Posterior vena cava (tissue), 2 donors: ENCODE measurements at places on chromosomes 12 and 14. TPM values are rescaled to one million over a fixed set of nuclear protein-coding genes. Genes with fewer than 3 reads are reported as not detected.

The MARK3 gene
- 65.7 TPM for total RNA-seq

The FAR2 gene
- 9.6 TPM for total RNA-seq

The CHFR gene
- total RNA-seq = 38.5 TPM

The KRT2 gene
- total RNA-seq = not detected

The PRH2 gene
- total RNA-seq = not detected

The FLVCR2 gene
- 7.9 TPM for total RNA-seq

The KCNJ8 gene
- total RNA-seq = 32.0 TPM

The HHIPL1 gene
- total RNA-seq = 11.6 TPM

The TSPAN8 gene
- 10.8 TPM for total RNA-seq

The EFS gene
- total RNA-seq = 20.2 TPM

The NFATC4 gene
- total RNA-seq = 87.2 TPM

The OTOGL gene
- 0.24 TPM for total RNA-seq

The PGF gene
- total RNA-seq = 7.7 TPM

The C1R gene
- total RNA-seq = 1,686 TPM

The TAOK3 gene
- total RNA-seq = 31.8 TPM

The DIO3 gene
- total RNA-seq = 6.2 TPM

The SIX6 gene
- not detected for total RNA-seq

The USP44 gene
- total RNA-seq = 1.3 TPM

The MYRFL gene
- 0.23 TPM for total RNA-seq

The PPP2R5C gene
- 135 TPM for total RNA-seq

The PYGL gene
- 52.0 TPM for total RNA-seq

GRCh38 chr12:54213079-54213478 is 24.3 kb upstream of the SMUG1 start:
- DNase-seq = peak; percentile 14

DNA sequence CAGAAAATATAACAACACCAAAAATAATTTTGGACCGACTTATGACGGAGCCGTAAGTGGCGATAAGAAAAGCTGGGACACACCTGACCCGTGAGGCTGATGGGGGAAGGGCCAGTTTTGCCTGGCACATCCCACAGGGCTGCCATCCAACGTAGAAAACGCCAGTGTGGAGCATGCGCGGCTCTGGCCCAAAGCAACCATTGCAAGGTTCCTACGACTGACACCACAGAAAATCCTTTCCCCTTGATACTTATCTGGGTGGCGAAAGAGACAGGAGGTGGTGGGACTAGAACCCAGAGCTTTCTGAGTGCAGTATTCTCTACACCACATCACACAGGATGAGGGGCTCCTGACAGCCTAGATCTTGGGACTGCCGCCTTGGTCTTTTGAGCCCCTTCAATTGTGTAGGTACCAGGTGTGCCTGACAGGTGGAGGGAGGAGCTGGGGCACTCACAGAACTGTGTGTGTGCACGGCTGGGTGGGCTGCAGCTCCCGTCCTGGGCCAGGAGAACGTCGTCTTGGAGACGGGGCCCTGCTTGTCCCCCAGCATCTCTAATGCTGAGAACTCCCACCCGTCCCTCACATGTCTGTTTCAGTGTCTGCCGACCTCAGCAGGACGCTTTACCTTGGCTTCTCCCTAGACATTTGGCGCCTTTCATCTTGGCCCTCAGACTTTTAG is 17.4 kb upstream of the CACNA2D4 start:
- DNase-seq = no peak

DNA sequence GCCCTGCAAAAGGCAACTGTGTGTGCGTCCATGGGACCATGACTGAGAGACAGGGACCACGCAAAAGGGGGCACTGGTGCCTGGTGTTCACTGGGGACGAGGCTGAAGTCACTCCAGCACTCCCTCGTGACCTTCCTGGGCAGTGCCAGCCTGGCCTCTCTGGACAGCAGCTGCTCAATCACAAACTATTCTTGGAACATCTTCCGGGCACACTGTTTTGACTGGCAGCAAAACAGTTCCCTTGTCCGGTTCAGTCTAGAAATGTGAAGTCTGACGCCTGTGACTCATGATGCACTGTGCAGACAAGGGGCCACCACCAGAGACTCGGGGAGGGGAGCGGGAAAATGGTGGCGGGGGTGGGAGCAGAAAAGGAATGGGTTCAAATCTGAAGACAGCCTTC is 20.8 kb downstream of the SNRNP35 start:
- DNase-seq = no peak

GRCh38 chr12:52044292-52044983 is 6.8 kb upstream of the NR4A1 start:
- DNase-seq = peak; percentile 96

GRCh38 chr14:24093901-24094840 is at the start of gene PCK2:
TSS of gene PCK2 (plus strand) at chr14:24094311. CDS start at chr14:24094406, 95 bp downstream.
- DNase-seq = peak; percentile 98

GRCh38 chr14:83379436-83379835 is 1845.8 kb upstream of the SEL1L start:
- DNase-seq = no peak

DNA sequence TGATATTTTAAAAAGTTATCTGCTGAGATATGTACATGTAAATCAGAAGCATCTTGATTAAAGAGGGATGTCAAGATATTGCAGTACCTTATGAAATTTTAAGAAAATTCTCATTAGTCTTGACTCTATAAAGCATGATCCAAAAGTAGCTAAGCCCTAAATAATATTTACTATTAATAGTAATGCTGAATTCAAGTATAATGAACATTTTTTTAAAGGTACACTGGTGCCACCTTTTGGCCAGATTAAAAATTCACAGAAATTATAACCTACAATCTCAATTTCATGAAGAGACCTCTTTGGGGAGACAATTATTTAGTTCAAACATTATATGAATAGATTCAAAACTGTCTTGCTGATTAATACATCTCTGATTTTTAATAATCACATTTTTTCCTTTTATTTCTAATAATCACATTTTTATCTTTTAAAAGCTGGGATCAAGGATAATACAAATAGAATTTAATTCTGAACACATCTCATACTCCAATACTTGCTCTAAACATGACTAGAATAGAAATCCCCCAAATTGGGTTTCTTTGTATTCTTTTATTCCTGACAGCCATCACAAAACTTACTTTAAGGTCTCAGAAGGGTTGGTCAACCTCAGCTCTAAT is 13.4 kb downstream of the AKAP5 start:
- no peak for DNase-seq

DNA sequence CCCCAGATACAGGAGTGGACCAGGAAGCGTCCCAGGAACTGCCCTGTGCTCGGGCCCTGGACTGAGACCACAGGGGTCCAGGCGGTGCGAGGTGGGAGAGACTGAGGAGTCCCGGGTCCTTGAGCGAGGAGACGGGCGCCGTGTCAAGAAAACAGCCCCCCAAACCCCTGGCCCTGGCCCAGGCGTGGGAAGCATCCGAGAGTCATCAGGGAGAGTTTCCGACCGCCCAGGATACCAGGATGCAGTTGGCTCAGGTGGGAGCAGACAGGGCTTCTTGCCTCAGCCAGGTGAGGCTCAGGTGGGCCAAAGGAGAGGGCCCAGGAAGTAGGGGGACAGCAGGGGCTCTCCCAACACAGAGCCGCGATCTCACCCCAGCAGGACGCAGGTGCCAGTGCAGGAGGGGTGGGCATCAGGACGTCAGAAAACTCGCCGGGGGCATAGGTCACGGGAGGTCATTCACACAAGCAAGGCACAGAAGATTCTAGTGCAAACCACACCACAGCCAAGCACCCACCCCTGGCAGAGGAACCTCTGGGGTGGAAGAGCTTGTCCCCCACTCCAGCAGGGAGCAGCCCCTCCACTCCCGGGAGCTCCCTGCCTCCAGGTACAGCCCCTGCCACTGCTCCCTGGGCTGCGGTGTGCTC is 102.5 kb upstream of the EIF5 start:
- DNase-seq = no peak

DNA sequence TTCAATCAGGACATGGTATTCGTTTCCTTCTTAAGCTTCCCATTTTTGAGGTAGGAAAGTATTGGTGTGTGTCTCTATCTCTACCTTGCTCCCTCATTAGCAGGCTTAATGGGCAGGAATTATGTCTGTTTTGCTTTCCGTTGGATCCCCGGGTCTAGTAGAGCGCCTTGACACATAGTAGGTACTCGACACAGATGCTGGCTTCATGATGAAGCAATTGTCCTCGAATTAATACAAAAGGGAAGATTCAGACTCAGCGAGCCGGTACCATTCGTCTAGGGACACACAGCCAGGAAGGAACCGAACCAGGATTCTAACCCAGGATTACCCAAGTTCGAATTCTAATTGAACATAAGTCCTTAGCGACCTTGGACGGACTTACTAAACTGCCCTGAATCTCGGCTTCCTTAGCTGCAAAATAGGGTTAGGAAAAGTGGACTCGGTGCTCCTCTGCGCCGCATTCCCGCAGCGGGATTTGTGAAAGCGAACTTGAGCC is 496 bp upstream of the ISCU start:
- no peak for DNase-seq

DNA sequence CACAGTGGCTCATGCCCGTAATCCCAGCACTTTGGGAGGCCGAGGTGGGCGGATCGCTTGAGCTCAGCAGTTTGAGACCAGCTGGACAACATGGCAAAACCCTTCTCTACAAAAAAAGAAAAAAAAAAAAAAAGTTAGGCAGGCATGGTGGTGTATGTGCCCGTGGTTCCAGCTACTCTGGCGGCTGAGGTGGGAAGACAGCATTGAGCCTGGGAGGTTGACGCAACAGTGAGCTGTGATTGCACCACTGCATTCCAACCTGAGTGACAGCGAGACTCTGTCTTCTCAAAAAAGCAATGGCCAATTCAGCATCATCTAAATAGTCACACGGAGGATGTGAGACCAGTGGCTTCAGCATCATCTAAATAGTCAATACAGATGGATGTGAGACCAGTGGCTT is 10.4 kb upstream of the SAMD4A start:
- no peak for DNase-seq

DNA sequence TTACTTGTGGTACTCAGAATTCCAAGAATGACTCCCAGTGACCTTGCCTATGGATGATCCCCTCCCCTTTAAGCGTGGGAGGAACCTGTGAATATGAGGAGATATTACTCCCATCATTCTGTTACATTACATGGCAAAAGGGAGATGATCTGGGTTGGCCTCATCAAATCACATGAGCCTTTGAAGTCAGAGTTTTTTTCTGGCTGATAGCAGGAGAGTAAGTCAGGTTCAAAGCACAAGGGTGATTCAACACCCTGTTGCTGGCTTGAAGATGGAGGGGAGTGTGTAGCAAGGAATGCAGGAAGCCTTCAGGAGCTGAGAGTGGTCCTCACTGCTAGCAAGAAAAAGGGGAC is 9.1 kb upstream of the MDM2 start:
- no peak for DNase-seq

GRCh38 chr12:98893126-98893674 is 248.1 kb downstream of the APAF1 start:
- no peak for DNase-seq

DNA sequence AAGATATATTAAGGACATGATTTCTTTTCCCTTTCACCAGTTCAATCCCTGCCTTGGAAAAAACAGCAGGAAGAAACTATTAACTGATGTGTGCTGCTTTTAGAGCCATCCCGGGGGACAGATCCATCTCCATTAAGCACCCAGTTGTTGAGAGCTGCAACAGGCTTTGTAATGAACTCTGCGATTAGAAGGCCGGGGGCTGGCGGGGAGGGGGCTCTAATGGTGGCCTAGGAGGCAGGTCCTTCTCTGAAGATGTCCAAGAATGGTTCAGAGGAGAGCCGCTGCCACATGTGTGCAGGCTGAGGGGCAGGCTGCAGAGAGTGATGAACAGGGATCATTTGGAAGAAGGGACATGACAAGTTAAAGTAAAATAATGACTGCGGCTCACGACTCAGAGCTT is 67.8 kb downstream of the GALNT8 start:
- DNase-seq = no peak

DNA sequence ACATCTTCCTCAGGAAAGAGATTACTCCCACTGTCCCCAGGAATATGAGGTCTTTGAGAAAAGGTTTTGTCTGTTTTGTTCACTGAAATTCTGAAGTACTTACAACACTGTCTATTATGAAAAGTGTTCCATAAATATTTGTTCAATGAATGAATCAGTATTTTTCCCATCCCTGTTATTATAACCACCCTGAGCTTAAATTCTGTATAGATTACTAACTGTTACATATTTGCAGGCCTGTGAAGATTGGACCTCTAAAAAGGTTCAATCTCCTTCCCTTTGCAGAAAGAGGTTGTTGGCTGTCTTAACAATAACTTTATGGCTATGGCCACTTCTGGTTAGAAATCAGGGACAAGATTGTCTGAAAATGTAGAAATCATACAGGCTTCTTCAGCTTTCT is 174.5 kb upstream of the NPAS3 start:
- no peak for DNase-seq

DNA sequence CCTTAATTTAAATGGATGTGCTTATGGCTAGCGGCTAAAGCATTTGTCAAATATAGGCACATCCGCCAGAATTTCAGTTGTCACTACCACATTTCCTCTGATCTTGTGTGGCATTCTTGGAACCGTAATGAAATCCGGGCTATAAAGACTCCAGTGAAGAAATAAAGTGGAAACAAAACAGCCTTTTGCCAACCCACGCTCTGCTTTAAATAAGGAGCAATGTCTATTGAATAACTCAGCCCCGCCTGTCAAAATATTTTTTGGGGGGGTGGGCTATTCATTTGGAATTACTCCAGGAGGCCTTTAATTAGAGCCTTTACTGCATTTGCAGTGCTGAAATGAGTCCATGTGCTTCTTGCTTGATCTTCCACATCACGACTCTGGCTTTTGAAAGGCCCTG is 179.6 kb upstream of the RPH3A start:
- no peak for DNase-seq

GRCh38 chr12:123916729-123917128 is 55.9 kb downstream of the CCDC92 start:
- DNase-seq = peak; percentile 40

GRCh38 chr14:75449036-75449435 is 21.2 kb downstream of the JDP2 start:
- no peak for DNase-seq

GRCh38 chr12:8453796-8454195 is 2.0 kb upstream of the CLEC6A start:
- DNase-seq = no peak

- DNase-seq = no peak
These were observed 360.4 kb upstream of the FOXG1 start for GRCh38 chr14:28406196-28406595.

DNA sequence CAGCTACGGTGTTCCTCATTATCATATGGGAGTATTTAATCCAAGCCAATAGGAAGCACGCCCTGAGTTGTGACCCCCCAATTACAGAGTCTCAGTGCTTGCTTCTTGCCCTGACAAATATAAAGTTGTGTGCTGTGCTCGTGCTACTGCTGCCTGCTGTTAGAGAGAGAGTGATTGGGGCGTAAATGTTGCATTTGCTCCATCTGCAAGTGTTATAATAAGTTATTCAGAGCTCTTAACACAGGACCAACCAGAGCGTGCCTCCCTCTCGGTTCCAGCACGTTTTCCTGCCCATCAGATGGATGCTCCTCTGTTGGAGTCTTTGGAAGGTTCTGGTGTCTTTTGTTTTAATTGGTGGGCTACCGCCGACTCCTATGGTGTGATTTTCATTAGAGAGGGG is 81.4 kb downstream of the TESC start:
- no peak for DNase-seq

GRCh38 chr14:46245276-46245675 is 406.3 kb downstream of the RPL10L start:
- DNase-seq = no peak

- no peak for DNase-seq
These were observed 3.4 kb downstream of the GLIPR1L1 start for GRCh38 chr12:75337905-75338304.
